CD8-positive, alpha-beta memory T cell (primary cell): ENCODE measurements at places on chromosomes 6 and 20.

GRCh38 chr20:7790189-7790588 lies 150.1 kb downstream of the HAO1 start:
- H3K4me3 ChIP-seq = no peak overlapping the region
- no peaks in the 10 kb centered on the region for H3K27me3 ChIP-seq
- DNase-seq = no peak
- no peak overlapping the region for H3K27ac ChIP-seq

GRCh38 chr6:141354191-141354955 lies 778.4 kb upstream of the GJE1 start:
- H3K27me3 ChIP-seq = no peaks in the 10 kb centered on the region
- H3K4me1 ChIP-seq = no peaks in the 10 kb centered on the region
- no peaks in the 10 kb centered on the region for H3K36me3 ChIP-seq
- no peak overlapping the region for H3K4me3 ChIP-seq

DNA sequence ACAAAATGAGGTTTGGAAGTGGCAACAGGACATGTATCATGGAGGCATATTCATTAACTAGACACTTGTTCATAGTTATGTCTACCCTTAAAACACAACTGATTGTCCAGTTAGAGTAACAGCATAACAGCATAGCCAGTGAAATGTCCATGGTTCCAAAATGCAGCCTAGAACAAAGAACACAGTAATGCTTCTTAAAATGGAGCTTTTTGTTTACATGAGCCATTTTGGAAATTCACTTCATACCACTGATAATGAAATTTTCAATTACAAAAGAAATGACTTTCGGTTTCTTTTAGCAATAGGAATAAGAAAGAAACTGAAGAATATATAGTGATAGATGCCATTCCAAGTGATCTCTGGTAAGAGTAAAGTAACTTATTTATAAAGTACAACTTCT lies 111.1 kb upstream of the DST start:
- H3K36me3 ChIP-seq = no peaks in the 10 kb centered on the region
- no peaks in the 10 kb centered on the region for H3K4me1 ChIP-seq
- no peaks in the 10 kb centered on the region for H3K27me3 ChIP-seq

DNA sequence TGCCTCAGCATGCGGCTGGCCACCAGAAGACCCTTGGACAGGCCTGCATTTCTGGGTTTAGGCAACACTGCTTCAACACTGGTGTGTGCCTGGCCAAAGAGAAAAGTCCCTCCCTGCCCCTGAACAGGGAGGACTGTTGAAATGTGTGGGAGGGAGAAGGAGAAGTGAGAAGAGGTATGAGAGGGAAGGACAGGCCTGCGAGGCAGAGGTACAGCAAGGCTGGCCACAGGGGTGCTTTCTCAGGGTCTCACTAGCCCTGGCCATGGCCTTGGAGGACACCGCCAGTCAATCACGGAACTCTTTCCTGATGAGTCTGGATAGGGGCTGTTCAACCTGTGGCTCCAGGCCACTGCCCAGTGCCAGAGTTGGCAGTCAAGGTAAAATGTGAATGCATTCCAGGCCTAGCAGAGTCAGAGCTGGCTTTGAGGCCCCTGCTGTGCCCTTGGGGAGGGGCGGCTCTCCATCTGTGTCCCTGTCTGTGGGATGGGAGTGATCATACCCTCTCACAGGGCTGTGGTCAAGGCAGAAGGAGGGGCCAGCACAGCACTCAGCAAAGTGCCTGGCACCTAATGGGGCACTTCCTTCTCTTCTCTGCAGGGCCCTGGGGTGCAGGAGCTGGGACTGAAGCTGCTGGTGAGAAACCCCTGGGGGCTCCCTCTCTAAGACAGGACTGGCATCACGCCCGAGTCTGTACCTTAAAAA lies 43.2 kb upstream of the CDH22 start:
- DNase-seq = no peak
- H3K27me3 ChIP-seq = no peaks in the 10 kb centered on the region
- no peak overlapping the region for H3K4me3 ChIP-seq
- peaks cover 27% of the 10 kb centered on the region for H3K36me3 ChIP-seq
- H3K4me1 ChIP-seq = no peaks in the 10 kb centered on the region
- no peak overlapping the region for H3K27ac ChIP-seq

DNA sequence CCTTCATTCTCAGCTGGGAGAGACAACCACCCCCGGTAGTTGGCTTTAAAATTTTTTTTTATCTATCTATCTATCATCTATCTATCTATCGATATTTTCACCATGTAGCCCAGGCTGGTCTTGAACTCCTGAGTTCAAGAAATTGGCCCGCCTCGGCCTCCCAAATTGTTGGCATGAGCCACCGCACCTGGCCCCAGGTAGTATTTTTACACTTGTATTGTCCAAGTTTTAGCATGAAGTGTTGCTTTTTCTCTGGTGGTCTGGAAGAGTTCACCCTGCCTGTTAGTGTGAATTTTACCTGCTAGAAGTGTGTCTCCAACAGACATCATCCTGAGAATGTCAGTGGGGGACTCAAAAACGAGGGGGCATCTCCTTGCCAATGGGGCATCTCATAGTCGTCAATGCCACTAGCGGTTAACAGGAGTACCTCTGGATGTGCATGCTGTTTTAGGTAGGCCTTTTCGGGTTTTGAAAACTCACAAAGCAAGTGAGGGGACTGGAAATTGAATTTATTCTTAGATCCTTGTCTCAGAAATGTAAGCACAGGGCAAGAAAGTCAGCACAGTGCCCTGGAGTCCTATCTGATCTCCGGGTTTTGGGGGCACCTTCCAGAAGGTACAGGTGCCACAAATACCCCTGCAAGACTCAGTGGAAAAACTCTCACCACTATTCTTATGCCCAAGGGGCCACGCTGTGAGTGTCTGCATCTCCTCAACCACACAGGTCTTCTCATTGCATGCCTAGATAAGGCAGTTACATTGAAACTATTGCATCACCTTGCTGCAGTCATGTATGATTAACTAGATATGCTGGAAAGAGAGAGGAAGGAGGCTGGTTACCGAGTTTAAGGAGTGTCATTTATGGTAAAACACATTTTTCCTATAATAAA lies 37.1 kb downstream of the TNFAIP3 start:
- H3K27ac ChIP-seq = peak overlapping the region; percentile 44
- H3K27me3 ChIP-seq = no peaks in the 10 kb centered on the region
- H3K4me1 ChIP-seq = peaks cover 7% of the 10 kb centered on the region
- no peaks in the 10 kb centered on the region for H3K36me3 ChIP-seq
- no peak for DNase-seq

- H3K27me3 ChIP-seq = no peaks in the 10 kb centered on the region
Observed at GRCh38 chr6:45209762-45210161, 118.4 kb upstream of the RUNX2 start.

DNA sequence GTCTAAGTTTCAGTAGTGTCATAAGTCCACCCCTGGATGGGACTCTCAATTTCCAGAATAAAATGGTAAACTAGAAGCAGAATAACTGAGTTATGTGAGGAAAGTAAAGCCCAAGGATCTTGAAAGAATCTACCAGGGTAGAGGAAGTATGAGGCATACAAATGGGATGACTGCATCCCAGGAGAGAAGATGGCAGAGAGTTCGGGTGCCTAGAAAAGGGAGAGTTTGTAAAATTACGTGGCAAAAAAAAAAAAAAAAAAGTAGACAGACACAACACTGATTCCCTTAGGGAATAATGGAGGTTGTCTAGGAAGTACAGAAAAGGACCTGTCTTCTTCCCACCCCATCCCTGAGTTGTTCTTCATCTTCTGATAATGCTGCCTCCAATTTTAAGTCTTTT lies 3.4 kb downstream of the GABBR1 start:
- H3K27ac ChIP-seq = no peak overlapping the region
- H3K27me3 ChIP-seq = peaks cover 4% of the 10 kb centered on the region
- peaks cover 29% of the 10 kb centered on the region for H3K4me1 ChIP-seq

GRCh38 chr20:59525500-59526241 lies 78.7 kb upstream of the PHACTR3 start:
- H3K36me3 ChIP-seq = no peaks in the 10 kb centered on the region
- no peaks in the 10 kb centered on the region for H3K4me1 ChIP-seq
- H3K4me3 ChIP-seq = no peak overlapping the region
- peaks cover 12% of the 10 kb centered on the region for H3K27me3 ChIP-seq
- H3K27ac ChIP-seq = no peak overlapping the region

DNA sequence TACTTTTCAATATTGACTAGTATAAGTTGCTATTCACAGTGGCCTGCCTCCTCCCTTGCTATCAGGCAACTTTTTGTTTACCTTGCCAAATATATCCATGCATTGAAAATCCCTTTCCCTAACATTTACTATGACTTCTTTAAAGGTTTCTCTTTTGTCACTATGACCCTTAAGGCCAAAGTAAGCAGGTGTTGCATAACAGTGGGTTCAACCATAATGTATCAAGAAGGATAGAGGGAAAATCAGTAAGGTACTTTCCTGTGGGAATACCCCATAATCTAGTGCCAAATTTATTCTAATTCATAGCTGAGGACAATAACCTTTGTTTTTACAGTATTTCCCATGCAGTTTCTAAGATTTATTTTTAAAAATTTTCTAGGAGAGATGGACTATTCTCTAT lies 527.6 kb downstream of the CDKAL1 start:
- no peak overlapping the region for H3K27ac ChIP-seq
- no peaks in the 10 kb centered on the region for H3K27me3 ChIP-seq
- H3K36me3 ChIP-seq = no peaks in the 10 kb centered on the region

DNA sequence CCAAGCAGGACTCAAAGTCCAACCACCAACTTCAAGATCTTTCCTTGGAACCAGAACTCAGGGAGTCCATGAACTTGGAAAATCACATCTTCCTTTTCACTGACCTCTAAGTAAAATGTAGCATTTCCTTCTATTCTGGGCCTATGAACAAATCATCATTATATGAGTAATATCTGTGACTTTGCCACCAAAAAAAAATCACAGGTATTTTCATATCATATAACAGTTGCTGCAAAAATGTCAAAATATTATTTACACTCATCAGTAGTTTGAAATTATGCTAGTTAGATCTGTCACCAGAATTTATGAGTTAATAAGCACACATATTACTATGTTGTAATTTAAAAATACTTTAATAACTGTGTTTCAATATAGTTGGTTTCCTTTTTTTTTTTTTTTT lies 27.3 kb upstream of the TLDC2 start:
- no peak for DNase-seq
- H3K27me3 ChIP-seq = no peaks in the 10 kb centered on the region
- H3K27ac ChIP-seq = no peak overlapping the region
- H3K4me1 ChIP-seq = peaks cover 2% of the 10 kb centered on the region
- H3K4me3 ChIP-seq = no peak overlapping the region

DNA sequence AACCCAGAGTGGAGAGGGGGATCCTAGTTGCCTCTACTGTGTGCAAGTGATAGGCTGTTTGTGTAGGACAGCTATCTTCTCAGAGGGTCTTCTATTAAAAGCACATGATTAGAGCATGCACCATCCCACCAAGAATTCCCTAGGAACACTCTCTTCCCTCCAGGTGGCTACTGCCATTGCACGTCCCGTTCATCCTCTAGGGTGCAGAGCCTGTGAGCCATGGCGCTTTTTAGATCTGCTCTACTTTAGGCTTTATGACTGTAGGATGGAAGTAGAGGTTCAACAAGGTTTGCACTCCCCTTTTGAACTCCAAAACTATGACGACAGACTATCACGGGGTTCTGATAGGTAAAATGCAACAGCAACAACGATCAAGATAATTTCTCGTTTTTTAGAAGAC lies 90.5 kb upstream of the SAMD5 start:
- no peaks in the 10 kb centered on the region for H3K36me3 ChIP-seq
- H3K27ac ChIP-seq = no peak overlapping the region
- no peak for DNase-seq
- no peaks in the 10 kb centered on the region for H3K27me3 ChIP-seq

DNA sequence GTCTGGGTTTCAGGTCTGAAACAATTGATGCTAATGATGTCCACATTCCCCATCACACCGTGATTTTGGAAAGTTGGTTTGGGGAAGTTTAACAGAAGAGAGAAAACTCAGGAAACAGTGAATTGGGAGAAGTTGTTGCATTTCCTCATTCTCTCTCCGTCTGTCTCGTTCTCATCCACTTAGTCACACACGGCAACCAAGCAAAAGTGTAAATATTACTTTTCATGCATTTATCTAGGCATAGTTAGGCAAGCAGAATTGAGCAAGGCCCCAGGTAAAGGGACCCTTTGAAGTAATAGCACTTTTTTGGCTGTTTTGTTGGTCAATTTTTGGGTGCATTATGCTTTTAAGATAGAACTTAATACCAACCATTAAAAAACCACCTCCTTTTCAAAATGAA lies 137.0 kb upstream of the SULF2 start:
- DNase-seq = no peak
- no peaks in the 10 kb centered on the region for H3K4me1 ChIP-seq
- H3K4me3 ChIP-seq = no peak overlapping the region
- no peak overlapping the region for H3K27ac ChIP-seq
- H3K36me3 ChIP-seq = no peaks in the 10 kb centered on the region

- DNase-seq = no peak
- H3K36me3 ChIP-seq = no peaks in the 10 kb centered on the region
- H3K4me3 ChIP-seq = no peak overlapping the region
- H3K27ac ChIP-seq = no peak overlapping the region
- H3K4me1 ChIP-seq = no peaks in the 10 kb centered on the region
- H3K27me3 ChIP-seq = no peaks in the 10 kb centered on the region
Observed at GRCh38 chr6:165231177-165231576, 78.2 kb downstream of the C6orf118 start.

DNA sequence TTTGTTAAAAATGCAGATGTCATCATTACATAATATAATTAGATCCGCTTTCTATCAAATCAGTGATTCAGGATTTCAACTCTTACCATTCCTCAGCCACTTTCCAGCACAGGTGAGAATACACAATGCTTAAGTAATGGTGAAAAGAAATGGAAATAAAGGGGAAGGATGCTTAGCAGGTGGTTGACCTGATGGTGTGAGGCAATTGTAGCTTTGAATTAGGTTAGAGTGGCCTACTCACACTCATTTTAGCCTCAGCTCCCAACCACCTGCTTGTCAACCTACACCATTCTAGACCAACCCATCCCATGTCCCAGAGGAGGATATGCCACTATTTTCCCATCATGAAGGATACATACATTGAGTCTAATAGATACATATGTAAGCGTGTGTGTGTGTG lies 138.1 kb downstream of the DNAH8 start:
- H3K27me3 ChIP-seq = no peaks in the 10 kb centered on the region
- no peak overlapping the region for H3K27ac ChIP-seq
- no peaks in the 10 kb centered on the region for H3K36me3 ChIP-seq
- H3K4me1 ChIP-seq = no peaks in the 10 kb centered on the region
- H3K4me3 ChIP-seq = no peak overlapping the region

DNA sequence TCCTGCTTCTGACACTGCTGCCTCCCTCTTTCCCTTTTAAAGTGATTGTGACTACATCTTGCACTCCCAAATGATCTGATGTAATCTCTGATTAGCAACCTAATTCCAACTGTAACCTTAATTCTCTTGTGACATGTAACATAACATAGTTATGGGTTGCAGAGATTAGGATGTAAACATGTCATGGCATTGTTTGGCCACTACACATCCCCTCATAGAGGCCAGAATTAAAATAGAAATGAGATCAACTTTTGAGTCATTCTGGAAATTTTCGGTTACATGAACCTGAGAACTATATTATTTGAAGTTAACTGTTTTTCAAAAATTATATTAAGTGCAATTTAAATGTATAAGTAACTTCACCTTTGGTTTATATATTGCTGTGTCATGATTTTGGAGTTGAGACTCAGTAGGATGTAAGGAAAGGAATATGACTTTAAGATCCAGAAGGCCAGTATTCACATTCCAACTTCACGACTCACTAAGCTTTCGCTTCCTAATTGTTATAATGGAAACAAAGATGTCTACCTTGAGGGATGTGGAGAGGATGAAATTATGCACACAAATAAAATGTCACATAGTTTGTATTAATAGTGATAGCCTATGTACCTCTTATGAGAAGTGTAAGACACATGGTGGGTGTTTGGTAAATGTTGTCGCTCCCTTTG lies 611.9 kb upstream of the MAP3K7 start:
- no peaks in the 10 kb centered on the region for H3K4me1 ChIP-seq
- H3K27me3 ChIP-seq = no peaks in the 10 kb centered on the region
- no peak overlapping the region for H3K4me3 ChIP-seq
- H3K27ac ChIP-seq = no peak overlapping the region
- no peak for DNase-seq
